Thyroid gland (tissue), 4 donors: ENCODE measurements at places on chromosomes 7 and 10.

- DNase-seq, result no peak
Observed at GRCh38 chr10:67076144-67076543, 150.3 kb downstream of the LRRTM3 start.

DNA sequence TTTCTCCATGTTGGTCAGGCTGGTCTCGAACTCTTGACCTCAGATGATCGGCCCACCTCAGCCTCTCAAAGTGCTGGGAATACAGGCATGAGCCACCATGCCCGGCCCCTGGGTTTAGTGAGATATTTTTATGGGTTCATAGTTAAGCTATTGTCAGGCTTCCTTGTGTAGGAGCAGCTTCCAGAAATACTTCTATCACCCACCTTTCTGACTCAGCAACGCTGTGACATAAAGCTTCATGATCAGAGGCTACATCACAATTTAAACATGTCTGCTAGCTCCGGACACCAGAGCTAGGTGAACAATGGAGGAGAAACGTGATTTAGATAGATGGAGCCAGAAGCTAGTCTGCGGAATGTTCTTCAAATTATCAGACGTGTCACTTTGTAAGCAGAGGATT is 295.8 kb upstream of the LYZL1 start:
- no peak for DNase-seq

GRCh38 chr10:62426600-62426999 is 52.4 kb downstream of the ZNF365 start:
- DNase-seq, result no peak

DNA sequence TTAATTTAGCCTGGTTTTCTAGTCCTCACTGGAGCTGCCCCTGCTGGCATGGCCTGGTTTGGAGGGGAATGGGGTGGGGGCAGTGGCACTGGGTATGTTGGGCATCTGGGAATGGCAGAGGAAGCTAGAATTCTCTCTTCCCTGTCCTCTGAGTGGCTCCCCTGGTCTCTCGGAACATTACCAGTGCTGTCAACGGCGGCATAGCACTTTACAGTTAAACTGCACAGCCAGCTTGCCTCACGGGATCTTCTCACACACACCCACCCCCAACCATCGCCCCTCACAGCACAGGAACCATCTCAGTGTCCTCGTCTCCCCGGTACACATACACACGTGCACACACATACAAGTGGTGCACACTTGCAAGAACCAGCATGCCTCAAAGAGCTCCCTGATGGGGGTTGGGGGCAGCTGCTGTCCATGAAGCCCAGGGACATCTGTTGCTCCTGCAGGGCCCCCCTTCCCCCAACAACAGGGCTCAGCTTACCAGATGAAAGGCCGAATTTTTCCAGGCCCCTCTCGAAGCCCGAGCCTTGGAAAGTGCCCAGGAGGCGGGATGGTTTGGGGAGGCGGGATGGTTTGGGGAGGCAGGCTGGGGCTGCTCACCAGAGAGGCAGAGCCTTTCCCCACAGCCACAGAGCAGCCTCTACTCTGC is 41.0 kb downstream of the TSPAN15 start:
- no peak for DNase-seq

GRCh38 chr10:77544617-77545016 is 93.0 kb downstream of the KCNMA1 start:
- DNase-seq, result no peak

GRCh38 chr7:74183653-74184450 is 9.7 kb downstream of the EIF4H start:
- DNase-seq, result no peak

DNA sequence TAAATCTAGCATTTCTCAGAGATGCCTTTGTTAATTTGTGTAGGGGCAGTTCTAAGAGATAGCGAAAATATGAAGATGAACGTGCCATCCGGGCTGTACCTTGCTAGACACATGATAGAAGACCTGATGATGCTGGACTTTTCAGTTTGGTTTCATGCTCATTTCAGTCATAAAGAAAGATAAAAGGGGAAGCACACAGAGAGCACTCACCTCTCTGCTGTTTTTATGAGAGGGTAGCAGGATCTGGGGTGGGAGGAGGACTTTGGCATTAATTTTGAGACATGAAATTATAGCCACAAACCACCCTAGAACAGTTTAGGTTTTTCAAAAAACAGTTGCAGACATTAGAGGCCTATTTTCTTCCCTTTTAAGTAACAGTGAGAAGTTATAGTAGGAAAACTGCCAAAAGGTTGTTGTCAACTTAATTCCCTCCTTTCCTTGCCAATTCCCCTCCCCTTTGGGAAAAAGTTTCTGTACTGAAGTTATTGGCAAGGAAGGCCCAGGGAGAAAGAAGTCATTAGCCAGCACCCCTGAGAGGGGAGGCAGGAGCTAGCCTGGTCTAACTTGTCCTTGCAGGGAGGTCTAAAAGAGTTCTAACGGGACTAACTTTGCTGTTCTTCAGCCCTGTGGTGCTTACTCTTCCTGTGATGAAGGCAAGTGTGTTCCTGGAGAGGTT is 2.6 kb downstream of the ST7 start:
- DNase-seq, result no peak

DNA sequence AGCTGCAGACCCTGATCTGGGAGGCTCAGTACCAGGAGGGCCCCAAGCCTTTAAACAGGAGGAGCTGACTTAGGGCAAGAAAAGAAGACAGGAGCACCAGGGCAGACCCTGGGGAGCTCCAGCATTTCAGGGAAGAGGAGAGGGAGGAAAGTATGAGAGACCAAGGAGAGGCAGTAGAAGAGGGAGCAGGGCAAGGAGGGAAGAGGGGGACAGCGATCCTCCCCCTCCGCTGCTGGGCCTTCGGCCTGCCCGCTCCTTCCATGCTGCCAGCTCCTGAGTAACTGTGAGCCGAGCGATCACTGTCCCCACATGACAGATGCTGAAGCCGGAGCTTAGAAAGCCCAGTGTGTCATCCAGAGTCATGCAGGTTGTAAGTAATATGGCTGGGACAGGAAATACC is 65.9 kb downstream of the ALOX5 start:
- DNase-seq, result no peak

DNA sequence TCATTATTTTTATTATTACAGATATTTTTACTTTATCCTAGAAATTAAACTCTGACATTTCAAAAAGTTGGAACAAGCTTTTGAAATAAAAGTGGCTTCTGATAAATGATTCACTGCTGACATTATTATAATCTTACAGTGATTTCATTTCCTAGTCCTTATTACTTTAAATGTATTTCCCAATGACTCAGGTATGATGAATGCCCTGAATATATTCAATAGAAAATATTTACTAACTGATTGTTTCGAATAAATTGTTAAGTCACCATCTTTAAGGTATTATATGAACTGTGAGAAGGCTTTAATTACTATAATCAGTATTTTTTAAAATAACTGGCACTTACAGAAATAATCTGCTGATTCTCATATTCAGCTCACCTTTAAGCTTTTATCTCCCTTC is 21.6 kb downstream of the DKK1 start:
- no peak for DNase-seq

DNA sequence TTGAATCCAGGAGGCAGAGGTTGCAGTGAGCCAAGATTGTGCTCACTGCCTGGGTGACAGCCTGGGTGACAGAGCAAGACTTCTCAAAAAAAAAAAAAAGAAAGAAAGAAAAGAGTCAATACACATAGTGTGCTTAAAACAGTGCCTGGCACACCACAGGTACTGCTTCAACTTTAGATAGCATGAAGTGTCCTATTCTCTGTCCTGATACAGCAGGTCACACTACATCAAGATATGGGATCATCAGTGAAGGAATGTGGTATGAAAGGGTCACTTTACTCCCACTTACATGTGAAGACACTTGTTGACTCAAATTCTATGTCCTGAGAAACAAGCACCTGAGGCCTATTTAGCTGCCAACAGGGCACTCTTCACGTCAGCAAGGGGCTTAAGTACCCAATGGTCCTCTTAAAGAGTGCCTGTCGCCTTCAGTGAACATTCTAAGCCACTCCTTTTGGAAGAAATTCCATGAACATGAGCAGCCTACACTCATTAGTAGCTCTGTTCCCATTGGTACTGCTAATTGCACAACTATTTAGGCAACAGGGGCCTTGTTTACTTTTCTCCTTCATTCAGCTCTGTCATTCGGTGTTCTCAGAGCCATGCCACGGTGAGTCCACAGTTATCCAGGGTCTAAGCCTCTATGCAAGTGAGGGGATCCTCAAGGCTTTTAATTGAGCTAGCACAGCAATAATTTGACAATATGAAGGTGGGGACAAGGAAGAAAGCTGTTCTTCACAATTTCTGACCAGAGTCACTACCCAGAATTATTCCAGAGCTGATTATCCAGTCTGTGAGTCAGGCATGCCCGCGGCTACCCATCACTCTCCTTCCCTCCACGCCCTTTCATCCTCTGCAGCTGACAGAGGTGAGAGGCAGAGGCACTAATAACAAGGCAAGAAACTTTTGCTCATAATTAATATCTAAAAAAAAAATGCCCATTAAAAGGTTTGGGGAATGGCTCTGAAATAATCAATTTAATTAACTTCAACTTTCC is 56.6 kb upstream of the PTN start:
- DNase-seq, result peak; percentile 70

DNA sequence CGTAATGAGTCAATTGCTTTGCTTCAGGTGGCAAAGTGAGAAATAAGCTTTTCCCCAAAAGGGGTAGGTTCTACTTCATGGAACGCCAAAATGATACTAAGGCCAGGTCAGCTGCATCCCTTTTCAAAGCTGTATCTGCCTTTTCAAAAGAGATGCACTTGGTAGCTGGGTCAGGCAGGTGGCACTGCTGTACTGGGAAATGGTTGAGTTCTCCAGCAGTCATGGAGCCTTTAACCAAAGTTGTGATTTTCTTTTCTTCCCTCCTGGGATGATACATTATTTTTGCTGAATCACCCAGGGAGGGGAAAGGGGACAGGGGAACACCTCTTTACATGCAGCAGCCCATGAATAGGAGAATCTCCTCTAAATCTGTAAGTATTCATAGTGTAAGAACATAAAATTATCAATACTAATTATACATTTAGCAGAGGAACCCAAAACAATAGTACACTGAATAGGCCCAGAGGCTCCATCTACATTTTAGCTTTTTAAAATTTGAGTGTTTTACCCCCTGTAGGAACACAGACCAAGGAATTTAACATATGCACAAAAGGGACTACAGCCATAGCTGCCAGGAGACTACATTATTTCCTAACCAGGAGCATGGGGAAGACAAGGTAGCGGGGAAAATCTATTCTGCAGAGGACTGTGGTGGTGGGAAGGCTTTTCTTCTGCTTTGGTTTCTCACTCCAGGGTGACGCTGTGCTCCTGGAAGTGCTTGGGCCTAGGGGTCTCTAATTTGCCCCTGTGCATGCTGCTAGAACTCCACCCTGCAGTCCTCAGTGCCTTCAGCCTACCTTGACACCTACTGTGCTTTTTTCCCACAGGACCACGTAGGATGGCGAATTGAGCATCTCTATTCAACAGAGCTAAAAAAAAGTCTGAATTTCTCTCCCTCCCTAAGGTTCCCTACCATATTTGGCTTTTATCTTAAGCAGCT is 6.4 kb upstream of the GPR22 start:
- peak; percentile 65 for DNase-seq

- no peak for DNase-seq
Observed at GRCh38 chr10:4006858-4007257, 221.8 kb upstream of the KLF6 start.

- no peak for DNase-seq
Observed at GRCh38 chr7:94471604-94472003, 38.0 kb upstream of the CASD1 start.

DNA sequence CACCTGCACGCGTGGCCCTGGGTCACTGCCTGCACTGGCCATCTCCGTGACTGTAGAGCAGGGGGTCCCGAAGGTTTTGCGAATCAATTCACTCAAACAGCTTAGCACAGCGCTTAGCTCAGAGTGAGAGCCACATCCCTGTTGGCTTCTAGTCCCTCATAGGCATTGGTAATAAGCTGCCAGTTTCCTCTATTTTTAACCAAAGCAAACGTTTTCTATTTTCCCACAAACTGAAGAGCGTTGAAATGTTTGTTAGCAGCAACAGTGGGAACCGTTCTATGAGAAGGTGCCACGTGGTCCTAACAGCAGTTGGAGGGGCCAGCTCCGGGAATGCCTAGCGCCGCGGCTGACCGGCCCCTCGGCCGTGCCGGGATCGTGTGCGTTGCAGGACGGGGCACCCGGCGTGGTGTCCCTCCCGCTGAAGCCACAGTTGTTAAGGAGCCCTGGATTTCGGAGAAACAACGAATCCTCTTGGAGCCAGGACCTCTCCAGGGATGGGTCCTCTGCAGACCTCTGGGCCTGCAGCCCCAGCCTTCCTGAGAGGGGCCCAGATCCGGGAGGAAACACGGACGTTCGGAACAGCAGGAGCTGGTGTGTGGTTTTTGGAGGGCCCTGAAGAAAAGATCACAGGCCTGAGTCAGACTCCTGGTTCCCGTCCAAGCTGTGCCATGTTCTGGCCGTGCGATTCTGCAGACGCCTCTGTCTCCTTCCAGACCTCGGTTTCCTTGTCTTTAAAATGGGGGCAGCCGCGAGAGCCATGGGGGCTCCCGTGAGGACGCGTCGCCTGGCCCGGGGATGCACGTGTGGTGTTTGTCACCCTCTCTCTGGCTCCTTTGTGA is 40.3 kb downstream of the FAM20C start:
- DNase-seq, result peak; percentile 86

DNA sequence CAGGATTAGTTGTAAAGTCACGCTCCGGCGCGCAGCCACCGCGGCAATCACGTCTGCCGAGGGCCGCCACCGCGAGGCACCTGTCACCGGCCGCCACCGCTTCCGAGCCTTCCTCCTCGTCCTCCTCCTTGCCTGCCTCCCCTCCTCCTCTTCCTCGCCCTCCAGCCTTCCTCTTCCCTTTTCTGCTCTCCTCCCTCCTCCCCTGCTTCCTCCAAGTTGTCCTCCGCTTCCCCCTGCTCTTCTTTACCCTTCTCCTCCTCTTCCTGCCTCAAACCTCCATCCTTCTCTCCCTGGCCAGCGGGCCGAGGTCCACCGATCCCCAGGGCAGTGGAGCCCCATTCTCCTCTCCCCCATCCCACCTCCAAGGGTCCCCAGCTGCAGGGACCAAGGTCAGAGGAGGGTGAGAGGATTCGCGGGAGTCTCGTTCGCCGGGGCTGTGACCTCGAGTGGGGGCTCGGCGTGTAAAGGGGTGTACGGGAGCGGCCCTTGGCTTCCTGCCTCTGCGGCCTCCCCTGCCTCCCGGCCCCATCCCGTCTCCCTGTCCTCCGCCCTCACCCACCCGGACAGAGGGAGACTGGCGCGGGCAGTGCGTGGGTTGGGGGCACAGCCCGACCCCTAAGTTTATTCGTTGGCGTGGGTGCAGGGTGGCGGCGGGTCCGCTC is 89.5 kb upstream of the PAX2 start:
- DNase-seq, result no peak

GRCh38 chr10:76778914-76779795 is 858.5 kb downstream of the KCNMA1 start:
- peak; percentile 7 for DNase-seq

- no peak for DNase-seq
Observed at GRCh38 chr10:78863906-78864239, 204.9 kb upstream of the ZMIZ1 start.
